AG08396 (cell line): ENCODE measurements at places on chromosomes 12 and 14.
A peak's percentile ranks its signal among the peaks of the same experiment; 100 is the strongest.

DNA sequence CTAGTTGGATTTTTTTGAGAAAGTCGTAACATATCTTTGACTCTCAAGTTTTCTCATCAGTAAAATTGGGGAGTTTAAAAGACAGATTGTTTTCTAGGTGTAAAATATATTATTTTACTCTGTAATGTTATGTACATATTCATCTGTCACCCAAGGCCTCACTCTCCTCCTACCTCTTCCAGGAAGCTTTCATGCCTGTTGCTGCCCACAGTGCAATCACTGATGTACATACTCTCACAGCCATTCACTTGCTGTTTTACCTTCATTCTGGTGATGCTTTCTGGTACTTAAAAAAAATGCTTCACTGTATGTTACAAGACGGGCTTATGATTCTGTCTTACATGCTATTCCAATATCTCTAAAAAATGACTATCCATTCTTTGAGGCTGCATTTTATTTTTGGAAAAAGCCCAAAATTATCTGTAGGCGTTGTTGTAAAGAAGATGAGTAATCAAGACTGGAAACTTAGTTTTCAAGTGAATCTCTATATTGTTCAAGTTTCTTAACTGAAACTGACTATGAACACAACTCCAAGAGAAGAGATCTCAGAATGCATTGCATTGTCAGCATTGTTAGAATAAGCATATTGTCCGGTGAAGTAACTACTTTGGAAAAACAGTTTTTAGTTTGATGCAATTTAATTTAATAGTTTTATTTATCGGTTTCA is 82.5 kb downstream of the LMO3 start:
- DNase-seq, result no peak

DNA sequence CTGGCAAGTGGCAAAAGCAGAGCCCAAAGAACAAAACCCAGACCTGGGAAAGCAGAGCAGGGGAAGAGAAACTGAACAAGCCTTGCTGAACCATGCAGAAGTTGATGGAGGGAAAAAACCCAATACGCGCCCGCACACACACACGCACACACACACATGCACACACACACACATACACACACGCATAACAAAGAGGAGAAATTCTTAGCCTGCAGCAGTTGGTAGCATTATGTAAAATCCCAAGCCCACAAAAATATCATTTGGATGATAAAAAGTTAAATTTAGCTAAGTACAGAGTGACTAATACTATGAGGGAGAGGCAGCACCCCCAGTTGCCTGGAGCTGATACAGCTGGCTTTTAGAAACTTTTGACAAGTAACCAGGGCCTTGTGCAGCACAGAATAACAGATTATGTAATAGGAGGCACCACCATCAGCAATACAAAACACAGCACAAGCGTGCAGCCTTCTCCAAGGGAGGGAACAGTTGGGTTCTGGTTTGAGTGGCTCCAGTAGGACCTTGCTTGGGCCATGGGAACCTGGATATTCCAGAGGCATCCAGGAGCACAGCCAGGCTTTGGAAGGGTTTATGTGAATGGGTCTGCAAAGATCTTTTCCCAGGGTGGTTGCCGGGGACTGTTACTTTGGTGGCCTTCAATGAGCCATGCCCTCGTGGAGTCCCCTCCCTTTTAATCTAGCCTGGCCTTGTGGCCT is 35.3 kb downstream of the PITPNM2 start:
- peak; percentile 85 for DNase-seq

DNA sequence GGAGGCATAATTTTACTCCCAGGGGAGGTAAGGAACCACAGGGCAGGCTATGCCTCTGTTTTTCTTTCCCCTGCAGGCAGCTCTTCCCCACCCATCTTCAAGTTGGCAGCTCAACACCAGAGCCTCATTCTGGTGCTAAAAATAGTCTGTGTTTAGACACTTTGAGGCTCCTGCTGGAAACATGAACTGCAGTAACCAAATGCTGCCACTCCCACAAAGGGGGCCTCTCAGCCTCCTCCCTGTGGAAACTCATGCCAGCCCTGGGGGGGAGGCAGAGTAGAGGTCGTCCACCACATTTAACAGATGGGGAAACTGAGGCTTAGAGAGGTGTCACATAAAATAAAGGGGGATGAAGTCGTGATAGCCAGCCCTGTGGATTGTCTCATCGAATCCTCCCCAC is 61.4 kb downstream of the WSCD2 start:
- DNase-seq, result no peak

GRCh38 chr12:27524494-27524835 is 459 bp downstream of the PPFIBP1 start:
- DNase-seq, result no peak

DNA sequence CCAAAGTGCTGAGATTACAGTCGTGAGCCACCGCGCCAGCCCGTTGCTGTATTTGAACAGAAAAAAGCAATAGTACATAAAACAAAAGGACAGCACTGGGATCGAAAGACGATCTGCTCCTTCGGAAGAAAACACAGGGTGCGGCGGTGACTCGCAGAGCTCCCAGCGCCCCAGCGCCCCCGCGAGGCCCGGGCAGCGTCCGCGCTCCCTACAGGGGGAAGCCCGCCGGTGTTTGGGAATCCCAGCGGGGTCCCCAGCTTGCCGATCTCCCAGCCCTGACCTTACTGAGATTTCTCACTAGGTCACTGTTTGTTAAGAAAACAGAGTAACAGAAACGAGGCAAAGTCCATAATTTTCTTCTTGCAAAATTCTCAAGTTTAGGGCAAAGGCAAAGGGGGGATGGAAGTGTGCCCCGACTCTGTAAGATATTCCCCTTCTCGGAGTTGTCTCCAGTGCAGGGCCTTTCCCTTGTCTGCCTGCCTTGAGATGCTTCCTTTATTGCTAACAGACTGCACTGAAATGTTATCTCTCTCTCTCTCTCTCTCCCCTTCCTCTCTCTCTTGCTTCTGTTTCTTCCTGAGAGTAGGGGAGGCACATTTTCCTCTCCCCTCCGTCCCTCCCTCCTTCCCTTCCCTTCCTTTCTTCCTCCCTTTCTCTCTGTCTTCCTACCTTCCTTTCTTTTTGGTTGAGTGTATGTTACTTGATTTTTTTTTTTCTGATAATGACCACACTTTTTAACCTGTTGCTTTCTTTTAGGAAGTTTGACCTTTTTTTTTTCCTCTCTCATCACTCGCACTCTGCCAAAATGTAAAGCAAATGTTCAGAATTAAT is 91.9 kb downstream of the TMEM30B start:
- DNase-seq, result peak; percentile 78

GRCh38 chr12:114588061-114588460 is 95.9 kb downstream of the TBX3 start:
- DNase-seq, result no peak

DNA sequence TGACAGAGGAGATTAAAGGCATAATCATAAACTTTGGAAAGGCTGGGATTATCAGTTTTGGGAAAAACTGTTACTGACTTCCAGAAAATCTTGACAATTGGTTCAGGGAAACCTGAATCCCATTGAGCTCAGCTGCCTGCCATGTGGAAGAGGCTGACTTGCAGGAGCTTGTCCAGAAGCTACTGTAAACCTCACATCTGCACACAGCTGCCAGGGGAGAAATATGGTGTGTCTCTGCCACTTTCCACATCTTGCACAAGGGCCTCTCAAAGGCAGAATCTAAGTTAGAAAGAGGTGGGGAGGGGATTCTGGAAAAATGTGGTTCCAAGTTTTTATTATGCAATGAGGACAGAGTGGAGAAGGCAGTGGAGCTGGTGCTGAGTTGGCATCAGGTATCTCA is 8.7 kb upstream of the BHLHE41 start:
- DNase-seq, result no peak

- DNase-seq, result no peak
Measured at GRCh38 chr12:124110372-124110883, 137.4 kb downstream of the ZNF664 start.

DNA sequence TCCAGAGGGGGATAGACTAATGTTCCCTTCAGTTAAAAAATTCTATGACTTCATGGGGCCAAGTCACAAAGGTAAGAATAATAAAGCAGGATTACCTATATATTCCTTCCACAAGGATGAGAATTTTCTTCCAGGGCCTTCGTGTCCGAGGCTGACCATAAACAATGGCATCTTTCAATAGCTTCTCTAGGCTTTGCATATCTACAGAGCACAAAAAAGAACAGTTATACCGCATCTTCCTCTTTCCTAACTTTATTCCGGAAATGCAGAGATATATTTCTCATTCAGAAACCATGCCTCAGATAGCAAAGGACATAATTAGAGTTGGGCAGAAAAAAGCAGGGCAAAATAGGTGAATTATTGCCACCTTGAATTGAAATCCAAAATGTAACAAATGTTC is 58.3 kb upstream of the ISM2 start:
- no peak for DNase-seq

- DNase-seq, result no peak
Measured at GRCh38 chr12:14842315-14842714, 1.0 kb downstream of the ART4 start.

DNA sequence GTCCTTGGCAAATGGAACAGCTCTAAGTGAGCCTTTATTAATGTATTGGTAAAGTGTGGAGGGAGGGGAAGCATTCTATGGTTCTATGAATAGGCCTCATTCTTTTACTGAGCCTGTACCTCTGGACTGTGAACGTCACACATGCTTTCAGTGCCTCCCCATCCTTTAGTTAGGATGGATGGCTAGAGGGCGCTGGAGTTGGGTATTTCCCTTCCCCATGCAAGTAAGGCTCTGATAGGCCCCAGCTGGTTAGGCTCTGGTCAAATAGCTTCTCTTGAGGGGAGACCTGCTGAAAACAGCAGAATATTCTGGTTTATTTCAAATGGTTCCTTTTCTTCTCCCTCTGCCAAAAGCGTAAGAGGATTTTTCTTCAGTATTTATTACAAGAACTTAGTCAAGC is 860.9 kb upstream of the MDGA2 start:
- DNase-seq, result no peak

DNA sequence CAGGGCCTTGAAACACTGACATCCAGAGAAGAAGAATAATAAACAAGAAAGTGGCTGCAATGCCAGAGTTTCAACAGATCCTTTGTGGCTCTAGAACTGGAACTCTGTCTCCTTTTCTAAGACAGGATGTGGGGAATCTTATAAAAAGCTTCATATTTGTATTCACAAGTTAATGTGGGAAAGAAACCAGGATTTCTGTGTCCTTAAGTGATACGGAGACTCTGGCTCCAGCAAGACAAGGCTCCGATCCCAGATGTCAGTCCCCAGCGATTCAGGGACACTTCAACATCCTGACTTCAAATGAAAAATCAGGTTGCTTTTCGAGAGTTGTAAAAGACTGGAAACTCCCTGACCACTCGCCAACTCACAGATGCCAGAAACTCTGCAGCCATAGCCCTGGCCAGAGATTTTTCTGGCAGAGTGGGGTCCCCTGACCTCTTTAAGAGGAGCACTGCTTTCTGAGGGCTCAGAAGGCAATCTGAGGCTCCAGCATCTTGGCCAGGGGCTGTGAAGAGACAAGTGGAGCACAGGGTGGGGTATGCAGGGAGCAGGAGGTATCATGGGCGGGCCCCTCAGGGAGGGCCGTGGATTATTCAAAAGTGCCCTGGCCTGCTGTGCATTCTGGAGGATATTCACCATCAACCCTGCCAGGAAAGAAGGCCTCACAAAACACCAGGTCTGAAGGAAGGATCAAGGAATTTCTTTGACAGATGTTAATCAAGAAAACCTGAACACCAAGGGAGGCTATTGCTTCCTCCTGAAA is 53.3 kb downstream of the TMX1 start:
- no peak for DNase-seq

DNA sequence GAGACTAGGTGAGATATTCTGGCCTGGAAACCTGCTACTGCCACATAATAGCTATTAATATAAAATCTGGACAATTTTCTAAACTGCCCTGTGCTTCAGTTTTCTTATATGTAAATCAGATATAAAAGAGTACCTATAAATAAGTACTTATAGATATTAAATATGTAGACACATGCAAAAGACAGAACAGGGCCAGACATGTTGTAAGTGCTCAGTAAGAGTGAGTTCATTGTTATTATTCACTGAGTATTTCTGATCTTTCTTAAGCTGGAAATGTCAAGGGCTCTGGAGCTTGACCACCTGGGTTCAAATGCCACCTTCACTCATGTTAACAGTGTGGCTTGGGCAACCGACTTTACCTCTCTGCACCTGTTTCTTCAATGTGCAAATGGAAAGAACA is 179.8 kb downstream of the GALC start:
- DNase-seq, result no peak

- DNase-seq, result no peak
Measured at GRCh38 chr12:77102691-77103090, 37.3 kb upstream of the E2F7 start.

DNA sequence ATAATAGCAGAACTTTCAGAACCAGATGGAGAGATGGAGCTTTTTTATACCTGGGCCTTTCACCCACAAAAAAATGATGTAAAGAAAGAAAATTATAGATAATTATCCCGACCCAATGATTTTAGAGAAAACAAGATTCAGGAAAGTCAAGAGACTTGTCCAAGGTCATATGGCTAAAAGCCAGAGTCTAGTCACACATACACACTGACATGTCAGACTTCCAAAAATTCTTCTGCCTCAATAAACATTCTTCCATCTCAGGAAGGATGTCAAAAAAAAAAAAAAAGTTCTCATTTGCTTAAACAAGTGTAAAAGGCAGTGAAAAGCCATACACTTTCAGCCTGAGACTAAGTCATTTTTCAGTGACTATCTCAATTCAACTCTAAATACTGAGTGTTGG is 116.0 kb downstream of the PRICKLE1 start:
- no peak for DNase-seq

GRCh38 chr12:80101126-80101525 is 1.8 kb downstream of the OTOGL start:
- DNase-seq, result no peak

DNA sequence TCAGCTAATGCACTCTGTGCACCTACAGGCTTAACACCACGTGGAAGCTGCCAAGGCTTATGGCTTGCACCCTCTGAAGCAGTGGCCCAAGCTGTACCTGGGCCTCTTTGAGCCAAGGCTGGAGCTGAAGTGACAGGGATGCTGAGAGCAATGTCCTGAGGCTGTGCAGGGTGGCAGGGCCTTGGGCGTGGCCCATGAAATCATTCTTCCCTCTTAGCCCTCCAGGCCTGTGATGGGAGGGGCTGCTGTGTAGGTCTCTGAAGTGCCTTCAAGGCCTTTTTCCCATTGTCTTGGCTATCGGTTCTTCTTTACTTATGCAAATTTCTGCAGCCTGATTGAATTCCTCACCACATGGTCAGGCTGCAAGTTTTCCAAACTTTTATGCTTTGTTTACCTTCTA is 47.4 kb upstream of the TMTC1 start:
- DNase-seq, result no peak

DNA sequence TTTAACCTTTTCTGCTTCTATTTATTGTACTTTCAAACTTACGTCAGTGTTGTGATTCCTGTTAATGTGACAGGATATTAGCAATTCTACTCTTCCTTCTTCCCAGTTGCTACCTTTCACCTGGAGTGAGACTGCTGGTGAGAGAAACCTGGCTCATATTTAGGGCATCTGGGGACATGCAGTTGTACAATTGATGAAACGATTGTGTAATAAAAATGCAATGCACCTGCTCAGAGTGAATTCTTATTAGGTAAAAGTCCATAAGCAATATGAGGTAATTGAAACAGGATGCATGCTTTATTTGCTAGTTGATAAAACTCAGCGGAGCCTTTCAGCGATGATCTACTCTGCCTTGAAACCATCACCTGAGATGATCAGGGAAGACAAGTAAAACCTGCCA is 116.1 kb upstream of the FBXO33 start:
- DNase-seq, result no peak
